Vagina (tissue), 2 donors: ENCODE measurements at places on chromosomes 6 and 20. TPM values are rescaled to one million over a fixed set of nuclear protein-coding genes. Genes with fewer than 3 reads are reported as not detected.

CHRNA4 gene
- 0.25 TPM for total RNA-seq

EYS gene
- not detected for total RNA-seq

DNA sequence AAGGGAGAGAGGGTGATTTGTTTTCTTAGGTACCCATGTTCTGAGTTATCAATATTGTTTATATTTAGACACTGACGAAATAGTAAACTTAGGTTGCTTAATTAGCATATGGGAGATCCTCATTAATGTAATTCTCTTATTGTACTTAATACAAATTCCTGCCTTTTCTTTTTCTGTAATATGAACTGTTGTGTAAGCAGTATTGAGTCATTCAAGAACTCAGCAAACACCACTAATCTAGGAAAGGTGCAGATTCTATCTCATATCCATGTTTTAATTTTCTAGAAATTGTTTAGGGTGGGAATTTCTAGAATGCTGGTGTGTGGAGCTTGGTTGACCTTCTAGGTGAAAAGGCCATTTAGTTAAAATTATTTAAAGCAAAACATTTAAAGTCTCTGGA is 216.0 kb downstream of the ZFAND3 start:
- no peak for DNase-seq

POPDC3 gene
- not detected for total RNA-seq

GRCh38 chr20:31897541-31897940 is 27.1 kb downstream of the TTLL9 start:
- no peak for DNase-seq

DNA sequence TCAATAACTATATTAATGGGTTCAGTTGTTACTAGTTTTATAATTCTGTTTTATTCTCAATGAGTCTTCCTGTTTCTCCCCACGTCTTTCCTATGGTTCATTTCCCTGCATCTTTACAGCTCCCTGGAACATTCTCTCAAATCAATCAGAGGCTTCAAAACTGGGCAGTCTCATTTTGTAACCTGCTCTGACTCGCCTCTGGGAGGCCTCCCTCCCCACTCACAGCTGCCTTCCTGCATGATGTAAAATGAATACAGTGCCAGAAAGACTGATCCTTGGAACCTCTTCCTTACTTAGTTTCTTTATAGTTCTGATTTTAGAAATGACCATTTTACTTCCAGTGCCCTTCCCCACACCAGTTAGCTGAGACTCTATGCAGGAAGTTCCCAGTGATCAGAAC is 103.9 kb downstream of the ESR1 start:
- DNase-seq, result no peak

- DNase-seq, result no peak
Observed at GRCh38 chr6:30360139-30360538, 15.2 kb downstream of the RPP21 start.

CLPSL1 gene
- not detected for total RNA-seq

- no peak for DNase-seq
Observed at GRCh38 chr6:154440422-154441043, 70.0 kb downstream of the CNKSR3 start.

- no peak for DNase-seq
Observed at GRCh38 chr6:70424291-70424690, 11.0 kb downstream of the FAM135A start.

GRCh38 chr20:3233131-3233990 is 5.6 kb downstream of the SLC4A11 start:
- DNase-seq, result no peak

DNA sequence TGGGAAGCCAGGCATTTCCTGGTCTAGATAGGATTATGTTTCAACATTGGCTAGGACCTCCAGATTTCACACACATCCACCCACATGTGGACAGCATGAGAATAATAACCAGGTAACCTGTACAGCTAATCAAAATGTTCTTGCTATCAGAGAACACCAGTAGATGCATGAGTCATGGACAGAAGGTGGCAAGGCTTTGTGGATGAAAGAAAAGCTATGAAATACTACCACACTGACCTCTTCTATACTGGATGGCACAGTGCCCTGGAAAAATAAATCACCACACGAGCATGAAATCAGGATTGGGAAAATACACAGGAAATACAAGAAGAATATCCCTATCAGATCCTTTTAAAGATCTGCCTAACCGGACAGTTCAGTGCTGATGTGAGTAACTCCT is 113.0 kb downstream of the GMDS start:
- no peak for DNase-seq

DNA sequence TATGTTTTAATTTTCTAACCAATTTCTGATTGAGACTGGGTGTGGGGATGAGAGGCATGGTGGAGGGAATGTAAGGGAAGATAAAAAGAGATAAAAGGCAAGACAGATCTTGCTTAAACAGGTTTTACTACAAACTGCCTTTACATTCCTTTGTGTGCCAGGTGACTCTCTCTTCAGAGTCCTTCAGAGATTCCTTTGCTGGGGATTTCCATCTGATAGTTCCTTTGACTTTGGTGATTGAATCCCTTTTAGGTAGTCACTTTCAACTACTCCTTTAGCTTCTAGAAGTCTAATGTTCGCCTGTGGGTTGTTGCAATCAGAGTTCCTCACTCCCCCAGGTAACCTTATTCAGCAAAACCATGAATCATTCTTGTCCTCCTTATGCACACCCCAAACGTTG is 283.3 kb upstream of the MANEA start:
- DNase-seq, result no peak

GRCh38 chr6:157066781-157067491 is 256.4 kb downstream of the TMEM242 start:
- no peak for DNase-seq

LY86 gene
- 4.9 TPM for total RNA-seq

ABHD16B gene
- not detected for total RNA-seq

NRSN1 gene
- 1.5 TPM for total RNA-seq

- DNase-seq, result no peak
Observed at GRCh38 chr6:144033816-144034735, 26.0 kb upstream of the PLAGL1 start.

FAM83D gene
- 20.4 TPM for total RNA-seq

DNA sequence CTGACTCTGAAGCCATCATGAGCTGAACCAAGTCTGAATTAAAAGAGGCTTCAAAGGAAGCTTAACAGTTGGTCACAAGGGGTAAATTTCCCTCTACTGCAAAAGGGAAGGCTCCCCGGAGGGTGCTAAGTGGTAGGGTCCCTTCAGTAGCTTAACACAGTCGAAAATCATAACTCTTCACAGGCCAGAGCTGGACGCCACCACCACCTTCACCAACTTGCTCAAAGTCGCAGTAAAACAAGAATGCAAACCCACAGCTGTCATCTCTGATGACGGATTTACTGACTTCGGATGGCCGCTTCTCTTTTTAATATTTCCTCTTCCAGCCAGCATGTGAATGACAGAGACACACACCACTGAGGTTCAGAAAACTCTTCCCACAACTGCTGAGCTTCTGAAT is 144.7 kb upstream of the FBXL4 start:
- no peak for DNase-seq

DLL1 gene
- total RNA-seq, result 43.5 TPM

DNA sequence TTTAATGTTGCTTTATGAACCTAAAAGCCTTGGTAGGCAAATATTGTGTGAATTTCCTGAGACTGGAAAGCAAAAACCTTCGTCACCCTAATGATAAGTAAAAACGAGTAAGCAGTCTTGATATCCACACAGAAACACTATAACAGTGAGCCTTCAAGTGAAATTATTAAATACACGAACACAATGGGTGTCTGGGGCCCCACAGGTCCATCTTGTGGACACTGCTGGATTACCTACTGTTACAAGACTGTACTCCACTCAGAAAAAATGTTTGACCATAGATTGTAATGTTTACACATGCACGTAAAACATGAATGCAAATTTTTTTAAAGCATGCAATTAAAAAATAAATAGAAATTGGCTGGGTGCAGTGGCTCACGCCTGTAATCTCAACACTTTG is 466.9 kb downstream of the CD83 start:
- no peak for DNase-seq

GRM1 gene
- not detected for total RNA-seq

- DNase-seq, result no peak
Observed at GRCh38 chr20:210809-211502, 16.1 kb upstream of the DEFB129 start.

GSTA2 gene
- not detected for total RNA-seq

ZBTB12 gene
- 1.7 TPM for total RNA-seq

PET117 gene
- total RNA-seq, result 6.1 TPM
